Inflammatory macrophage treated with lipopolysaccharide for 4 hours (primary cell): ENCODE measurements at places on chromosomes 4 and X.
A peak's percentile ranks its signal among the peaks of the same experiment; 100 is the strongest.

DNA sequence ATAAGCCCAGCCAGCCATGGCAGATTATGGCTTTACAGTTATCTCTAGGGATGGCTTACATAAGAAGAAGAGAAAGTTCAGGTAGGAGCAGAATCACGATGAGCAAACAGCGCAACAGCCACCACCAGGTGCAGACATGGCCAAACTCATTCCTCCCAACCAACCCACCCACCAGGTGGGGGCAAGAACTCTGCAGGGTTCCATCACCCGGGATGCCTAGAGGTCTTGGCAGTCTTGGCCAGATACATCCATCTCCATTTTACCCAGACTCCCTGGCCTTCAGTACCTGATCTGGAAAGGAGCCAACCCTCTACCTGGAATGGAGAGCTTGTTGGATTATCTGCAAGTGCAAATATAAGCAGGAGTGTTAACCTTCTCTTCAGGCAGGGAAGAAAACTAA, 7.5 kb downstream of the TSC22D3 start:
- no peak for DNase-seq

GRCh38 chr4:165355900-165356300, 22.9 kb upstream of the CPE start:
- DNase-seq = peak; percentile 59

DNA sequence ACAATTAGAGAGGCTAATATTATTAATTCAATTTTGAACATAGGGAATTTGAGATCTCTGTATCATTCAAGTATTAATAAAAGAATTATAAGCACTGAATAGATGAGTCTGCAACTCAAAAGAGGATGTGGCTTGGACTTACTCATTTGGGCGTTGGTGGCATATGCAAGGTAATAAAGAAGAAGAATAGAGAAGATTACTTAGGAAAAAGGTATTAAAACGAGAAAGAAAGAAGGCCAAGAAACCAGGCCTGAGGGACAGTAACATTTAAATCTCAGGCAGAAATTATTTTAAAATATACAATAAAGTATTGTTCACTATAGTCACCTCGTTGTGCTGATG, 383.0 kb upstream of the INTU start:
- DNase-seq = no peak

DNA sequence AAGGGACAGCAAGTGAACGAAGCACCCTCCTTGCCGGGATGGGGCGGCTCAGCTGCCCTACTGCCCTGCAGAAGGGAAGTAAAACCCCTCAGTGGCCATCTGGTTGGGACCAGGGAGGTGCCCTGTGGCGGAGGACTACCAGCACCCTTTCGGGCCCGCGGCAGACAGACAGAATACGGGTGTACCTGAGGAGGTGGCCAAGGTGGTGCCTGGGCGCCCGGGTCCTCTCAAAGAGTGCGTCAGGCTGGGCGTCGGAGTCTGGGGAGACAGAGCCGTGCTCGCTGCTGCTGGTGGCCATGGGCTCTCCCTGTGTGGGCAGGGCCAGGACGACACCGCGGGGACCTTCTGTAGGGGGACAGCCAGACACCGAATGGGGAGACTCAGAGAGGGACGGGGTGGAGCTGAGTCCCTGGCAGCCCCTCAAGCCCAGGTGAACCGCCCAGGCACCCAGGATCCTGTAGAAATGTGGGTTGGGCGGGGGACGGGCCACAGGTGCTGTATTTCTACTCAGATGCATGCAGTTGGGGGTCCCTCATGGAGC, 29.7 kb downstream of the PDHA1 start:
- no peak for DNase-seq

- DNase-seq = peak; percentile 74
These were observed 4.2 kb downstream of the TLR8 start for GRCh38 chrX:12910423-12911121.
